M059J (cell line): ENCODE measurements at places on chromosomes 6 and 20.

DNA sequence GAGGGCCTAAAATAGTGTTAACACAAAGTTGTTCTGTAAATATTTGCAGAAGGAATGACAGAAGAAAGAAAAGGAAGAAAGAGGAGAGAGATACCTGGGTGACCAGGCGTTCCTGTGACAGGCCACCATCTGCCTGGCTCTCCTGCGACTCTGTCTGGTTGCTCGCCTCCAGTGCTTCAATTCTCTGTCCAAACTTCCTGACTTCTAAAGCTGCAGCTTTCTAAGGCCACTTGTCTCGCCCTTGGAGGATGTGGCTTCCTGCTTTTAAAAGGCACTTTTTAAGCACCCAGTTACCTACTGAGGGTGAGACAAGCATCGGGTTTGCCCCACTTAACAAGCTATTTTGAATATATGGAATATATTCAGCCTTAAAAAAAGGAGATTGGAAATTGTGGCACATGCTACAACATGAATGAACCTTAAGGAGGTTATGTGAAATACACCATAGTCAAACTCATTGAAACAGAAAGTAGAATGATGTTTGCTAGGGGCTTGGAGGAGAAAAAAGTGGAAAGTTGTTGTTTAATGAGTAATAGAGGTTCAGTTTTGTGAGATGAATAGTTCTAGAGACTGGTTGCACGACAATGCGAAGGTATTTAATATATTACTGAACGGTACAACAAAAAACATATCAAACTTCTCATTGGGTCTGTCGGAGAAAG is 32.8 kb downstream of the VIP start:
- no peak for DNase-seq

DNA sequence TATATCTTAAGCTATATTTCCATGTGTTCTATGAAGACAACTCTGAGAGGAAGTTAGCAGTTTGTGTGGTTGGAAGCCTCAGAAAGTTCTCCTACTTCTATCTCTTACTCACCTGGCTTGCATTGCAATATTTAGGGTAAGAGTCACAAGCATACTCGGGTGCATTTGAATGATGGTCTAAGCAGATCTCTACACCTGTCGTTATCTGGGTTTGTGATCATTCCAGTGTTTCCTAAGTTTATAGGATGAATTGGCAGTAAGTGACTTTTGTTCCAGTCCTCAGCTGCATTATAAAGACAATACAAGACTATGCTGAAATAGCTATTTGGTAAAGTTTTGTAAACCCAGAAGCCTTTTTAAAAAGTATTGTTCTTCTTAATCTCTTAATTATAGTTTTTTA is 36.9 kb downstream of the CBFA2T2 start:
- DNase-seq, result no peak

GRCh38 chr6:15518057-15518456 is 144.8 kb downstream of the DTNBP1 start:
- DNase-seq, result no peak

DNA sequence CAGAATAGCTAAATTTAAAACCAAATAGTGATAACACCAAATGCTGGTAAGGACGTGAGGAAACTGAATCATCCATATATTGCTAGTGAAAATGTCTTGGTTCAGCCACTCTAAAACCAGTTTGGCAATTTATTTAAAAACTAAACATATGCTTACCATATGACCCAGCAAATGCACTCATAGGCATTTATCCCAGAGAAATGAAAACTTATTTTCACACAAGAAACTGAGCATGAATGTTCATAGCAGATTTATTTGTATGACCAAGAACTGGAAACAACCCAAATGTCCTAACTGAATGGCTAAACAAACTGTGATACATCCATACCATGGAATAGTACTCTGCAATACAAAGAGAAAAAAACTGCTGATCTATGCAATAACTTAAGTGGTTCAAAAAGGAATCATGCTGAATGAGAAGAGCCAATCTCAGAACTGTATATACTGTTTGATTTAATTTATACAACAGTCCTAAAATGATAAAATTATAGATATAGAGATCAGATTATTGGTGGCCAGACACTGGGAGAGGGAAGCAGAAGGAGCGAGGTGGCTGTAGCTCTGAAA is 115.6 kb upstream of the ADGRF1 start:
- no peak for DNase-seq

DNA sequence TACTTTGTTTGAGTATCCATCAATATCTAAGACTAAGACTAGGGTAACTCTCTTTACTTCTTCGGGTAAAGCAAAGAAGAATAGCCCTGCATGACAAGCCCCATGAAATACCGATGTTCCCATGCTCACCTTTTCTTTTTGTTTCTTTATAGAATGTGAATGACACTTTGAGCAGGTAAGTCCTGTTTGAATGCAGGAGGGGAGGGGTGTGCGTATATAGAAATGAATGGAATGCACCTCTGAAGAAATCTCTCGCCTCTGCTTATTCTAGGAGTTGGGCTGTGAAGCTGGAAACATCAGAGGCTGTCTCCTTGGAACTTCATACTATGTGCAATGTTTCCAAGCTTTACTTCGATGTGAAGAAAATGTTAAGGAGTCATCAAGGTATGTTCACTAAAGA is 10.3 kb downstream of the TRIM38 start:
- no peak for DNase-seq

DNA sequence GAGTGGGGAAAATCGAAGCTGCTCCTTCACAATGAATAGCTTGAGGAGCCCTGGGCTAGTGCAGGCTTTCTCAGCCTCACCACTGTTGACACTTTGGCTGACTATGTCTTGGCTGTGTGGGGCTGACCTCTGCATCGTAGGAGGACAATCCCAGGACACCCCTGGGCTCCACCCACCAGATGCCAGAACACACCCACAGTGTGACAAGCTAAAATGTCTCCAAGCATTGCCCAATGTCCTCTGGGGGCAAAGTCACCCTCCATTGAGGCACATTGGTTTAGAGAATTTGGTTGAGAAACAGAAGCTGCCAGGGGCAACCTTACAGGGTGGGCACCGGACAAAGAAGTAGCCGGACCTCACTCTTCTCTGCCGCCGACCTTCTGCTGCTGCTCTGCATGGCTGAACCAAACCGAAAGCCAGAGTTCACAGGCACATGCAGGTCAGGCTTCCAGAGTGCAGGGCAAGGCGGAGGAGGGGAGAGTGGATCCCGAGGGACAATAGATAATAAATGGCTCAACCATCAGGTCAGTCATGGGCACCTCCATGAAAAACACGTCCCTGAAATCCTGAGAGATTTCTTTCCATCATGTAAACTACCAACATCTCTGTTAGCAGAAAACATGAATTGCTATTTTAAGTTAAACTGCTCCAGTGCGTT is 189.0 kb downstream of the LRFN2 start:
- DNase-seq, result no peak

GRCh38 chr6:11263291-11263775 is 30.9 kb upstream of the NEDD9 start:
- peak; percentile 98 for DNase-seq

DNA sequence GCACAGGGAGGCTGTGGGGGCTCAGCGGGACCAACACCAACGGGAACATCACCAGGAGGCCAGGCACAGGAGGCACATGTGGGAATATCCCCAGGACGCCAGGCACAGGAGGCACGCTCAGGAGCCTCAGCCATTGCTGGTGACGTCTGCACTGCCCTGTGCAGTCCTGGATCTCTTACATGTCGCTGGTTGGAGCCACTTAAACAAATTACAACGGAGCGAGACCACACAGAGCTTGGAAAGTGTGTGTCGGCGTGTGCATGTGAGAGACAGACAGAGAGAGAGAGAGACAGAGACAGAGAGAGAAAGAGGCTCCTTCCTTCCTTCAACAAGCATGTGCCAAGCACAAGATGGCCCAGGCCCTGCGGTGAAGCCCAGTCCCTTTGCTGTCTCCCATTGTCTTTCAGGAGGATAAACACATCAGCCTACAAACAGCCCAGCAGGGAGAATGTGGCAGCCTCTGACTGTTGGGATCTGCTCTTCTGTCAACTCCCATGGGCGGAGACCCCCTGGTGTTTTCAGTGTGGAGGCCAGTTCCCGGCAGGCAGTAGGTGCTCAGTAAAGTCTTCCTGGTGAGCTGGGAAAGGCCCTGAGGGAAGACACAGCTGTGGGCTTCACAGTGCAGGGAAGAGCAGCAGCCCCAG is 112.7 kb upstream of the THBS2 start:
- DNase-seq, result no peak
